H54 (cell line): ENCODE measurements at places on chromosomes 1 and 21.

- DNase-seq: no peak
These were observed 7.1 kb downstream of the DENND1B start for GRCh38 chr1:197768014-197768805.

DNA sequence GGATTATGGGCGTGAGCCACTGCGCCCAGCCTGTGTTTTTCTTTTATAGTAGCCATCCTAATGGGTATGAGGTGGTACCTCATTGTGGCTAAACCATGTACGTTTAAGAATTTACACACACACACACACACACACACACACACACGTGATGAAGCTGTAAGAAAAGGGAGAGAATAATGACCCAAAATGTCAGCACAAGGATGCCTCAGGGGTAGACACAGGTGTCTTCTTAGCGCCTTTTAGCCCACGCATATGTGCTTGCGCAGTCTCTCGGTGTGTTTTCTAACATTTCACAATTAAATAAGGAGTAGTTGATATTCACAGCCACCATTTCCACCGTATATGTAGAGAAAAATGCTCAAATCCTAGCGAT lies 782 bp upstream of the PFKL start:
- DNase-seq: no peak

DNA sequence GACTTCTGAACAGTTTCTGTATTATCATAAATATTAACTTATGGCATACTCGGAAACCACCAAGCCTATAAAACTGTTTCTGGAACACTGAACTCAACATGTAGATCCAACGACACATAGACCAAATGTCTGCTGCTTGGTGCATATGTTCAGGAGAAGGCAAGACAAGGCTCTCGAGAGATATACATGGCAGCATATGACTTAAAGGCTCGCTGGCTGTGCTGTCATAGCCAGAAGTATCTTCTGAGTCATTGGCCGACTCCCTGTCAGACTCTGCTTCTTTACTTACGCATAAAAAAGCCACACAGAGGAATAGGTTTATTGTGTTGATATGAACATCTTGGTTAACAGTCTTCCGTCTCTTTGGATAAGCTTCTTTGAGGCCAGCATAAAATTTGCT lies 60.6 kb downstream of the LYST start:
- no peak for DNase-seq

GRCh38 chr1:203932556-203932955 lies 71.2 kb downstream of the SNRPE start:
- DNase-seq: no peak

DNA sequence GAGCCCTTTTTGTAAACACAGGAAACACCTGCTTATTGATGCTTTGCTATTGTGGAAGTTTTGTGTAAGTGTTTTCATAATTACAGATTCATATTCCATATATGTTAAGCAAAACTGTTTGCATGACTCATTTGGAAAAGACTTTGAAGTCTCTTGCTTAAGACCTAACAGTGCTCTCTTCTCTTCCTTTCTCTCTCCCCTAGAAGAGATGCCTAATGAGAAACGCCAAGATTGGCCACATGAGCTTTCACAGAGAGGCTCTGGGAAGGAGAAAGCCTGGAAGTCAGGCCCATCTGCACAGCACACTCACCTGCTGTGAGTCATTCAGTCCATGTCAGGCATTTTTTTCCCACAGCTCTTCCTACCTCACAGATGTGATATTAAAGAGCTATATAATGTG lies 101.6 kb upstream of the PALMD start:
- DNase-seq: no peak

DNA sequence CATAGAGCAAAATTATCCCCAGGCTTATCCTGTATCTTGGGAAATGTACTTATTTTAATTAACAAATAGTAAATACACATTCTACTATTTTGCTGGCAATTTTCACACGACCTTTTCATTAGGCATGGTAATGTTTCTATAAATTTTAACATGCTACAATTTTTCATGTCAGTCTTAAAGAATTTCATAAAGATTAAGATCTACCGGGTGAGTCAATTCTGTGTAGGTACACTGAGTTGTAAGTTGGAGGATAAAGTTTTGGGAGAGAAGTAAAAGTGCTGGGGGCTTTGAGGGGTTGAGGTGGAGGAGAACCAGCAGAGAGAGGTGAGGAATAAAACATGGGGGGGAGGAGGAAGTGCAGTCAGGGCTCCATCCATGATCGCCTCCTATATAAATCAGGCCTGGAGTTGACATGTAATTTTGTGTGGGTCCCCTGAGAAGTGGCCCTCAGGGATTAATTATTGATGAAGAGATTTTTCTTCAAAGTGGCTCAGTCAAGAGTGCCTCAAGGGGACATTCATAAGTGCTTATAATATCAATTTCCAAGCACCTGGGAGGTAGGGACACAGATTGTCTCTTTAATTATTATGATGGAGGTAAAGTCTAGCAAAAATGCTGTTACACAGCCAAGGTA lies 7.2 kb downstream of the DPYD start:
- no peak for DNase-seq

DNA sequence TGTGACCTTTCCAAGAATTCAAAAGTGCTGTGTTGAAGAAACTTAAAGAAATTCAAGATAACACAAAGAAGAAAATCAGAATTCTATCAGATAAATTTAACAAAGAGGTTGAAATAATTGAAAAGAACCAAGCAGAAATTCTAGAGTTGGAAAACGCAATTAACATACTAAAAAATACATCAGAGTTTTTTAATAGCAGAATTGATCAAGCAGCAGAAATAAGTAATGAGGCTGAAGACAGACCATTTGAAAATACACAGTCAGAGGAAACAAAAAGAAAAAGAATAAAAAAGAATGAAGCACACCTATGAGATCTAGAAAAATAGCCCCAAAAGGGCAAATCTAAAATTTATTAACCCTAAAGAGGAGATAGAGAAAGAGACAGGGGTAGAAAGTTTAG lies 218.1 kb upstream of the KAZN start:
- DNase-seq: no peak

- no peak for DNase-seq
These were observed 14.8 kb downstream of the DCST2 start for GRCh38 chr1:155018617-155019348.

- DNase-seq: no peak
These were observed 7.3 kb downstream of the CD244 start for GRCh38 chr1:160855181-160855981.

GRCh38 chr1:44359234-44359935 lies 4.3 kb upstream of the ERI3 start:
- no peak for DNase-seq

DNA sequence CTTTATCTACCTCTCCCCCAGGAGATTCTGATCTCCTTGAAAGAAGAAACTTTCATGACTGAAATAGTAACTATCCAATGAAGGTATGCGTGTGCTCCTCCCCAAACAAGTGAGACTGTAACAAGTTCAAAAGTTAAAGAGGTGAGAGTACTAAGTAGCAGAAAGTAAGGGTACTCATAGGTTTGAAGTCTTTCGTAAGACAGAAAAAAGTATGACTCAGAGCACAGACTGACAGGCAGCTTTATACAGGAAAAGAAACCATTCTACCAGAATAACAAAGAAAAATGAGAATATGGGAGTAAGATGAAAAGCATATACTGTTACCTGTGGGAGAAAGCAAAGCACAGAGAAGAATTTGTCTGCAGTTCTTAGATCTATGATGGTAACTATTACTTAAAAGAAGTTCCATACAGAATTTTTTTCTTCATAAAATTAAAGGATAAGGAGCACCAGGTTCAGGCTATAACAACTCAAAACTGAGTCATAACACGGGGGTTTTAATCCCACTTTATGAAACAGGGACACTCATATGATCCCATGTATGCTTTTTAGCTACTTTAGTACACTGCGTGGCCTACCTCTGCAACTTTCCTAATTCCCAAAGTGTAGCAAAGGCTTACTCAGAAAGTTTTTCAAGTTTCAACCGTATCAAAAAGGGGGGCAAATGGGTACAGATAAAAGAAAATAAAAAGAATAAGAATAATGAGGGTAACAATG lies 52.0 kb downstream of the FOXJ3 start:
- DNase-seq: no peak

- no peak for DNase-seq
These were observed 1.3 kb downstream of the PARK7 start for GRCh38 chr1:7962636-7963377.

- no peak for DNase-seq
These were observed 7.0 kb downstream of the SIM2 start for GRCh38 chr21:36705679-36706481.

- DNase-seq: no peak
These were observed at the start of gene KCNA3 for GRCh38 chr1:110674337-110675059. Gene KCNA3, minus strand, starts transcription at chr1:110674940. Its CDS starts 131 bp downstream, at chr1:110674809.

DNA sequence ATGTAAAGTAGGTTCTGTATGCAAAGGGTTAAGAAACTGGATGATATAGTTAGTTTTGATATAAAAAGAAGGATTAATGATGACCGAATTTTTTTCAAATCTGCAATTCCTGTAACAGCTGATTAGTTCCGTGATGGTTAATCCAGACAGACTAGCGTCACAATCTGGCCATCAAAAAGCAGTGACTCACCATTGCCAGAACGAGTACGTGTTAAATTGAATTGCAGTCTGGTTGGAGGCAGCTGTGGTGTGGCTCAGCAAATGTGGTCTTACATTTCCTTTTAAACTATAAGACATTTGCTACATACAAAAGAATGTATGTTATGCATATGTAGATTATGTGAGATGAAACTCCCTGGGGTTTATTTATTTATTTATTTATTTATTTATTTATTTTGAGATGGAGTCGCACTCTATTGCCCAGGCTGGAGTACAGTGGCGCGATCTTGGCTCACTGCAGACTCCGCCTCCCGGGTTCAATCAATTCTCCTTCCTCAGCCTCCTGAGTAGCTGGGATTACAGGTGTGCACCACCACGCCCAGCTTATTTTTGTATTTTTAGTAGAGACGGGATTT lies 139.8 kb downstream of the RYR2 start:
- no peak for DNase-seq

- DNase-seq: no peak
These were observed 1386.8 kb upstream of the ADGRL2 start for GRCh38 chr1:80413969-80414368.

GRCh38 chr1:2314273-2314802 lies 77.0 kb downstream of the MORN1 start:
- DNase-seq: peak; percentile 63

- no peak for DNase-seq
These were observed 11.1 kb downstream of the PDZK1 start for GRCh38 chr1:145695821-145696629.

DNA sequence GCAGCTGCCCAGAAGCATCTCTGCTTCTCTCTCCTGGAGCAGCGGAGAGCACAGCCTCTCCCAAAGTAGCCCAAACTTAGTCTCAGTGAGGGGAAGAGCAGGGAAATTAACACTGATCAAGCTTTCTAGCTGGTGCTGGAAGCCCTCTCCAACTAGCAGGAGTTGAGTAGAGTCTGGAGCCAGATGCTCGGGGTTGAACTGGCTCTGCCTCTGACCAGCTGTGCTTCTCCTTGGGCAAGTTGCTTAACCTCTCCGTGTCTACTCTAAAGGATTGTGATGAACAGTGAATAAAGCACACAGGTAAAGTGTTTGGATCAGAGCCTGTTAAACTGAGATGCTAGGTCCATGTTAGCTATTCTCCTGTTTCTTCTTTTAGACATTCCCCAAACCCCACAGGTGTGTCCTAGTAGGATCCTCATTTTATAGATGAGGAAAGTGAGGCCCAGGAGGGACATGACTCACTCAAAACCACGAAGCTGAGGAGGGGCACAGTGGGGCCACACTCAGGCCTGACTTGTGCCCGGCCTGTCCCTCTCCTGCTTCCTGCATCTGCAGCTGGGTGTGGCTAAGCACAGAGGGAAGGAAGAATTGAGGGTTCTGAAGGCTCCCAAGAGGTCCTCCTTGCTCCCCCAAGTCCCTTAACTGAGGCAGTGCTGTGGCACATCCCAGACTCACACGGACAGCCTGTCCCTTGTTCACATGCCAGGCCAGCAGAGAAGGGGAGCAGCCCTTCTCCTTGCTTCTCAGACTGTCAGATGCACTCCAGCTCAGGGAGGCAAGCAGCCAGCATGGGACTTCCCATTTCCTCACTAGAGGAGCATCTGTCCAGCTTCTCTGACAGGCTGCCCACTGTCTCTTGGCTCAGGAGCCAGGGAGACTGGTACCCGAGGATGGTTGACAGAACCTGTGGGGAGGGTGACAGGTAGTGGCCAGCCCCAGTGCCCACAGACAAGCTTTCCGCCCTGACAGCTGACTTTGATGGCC lies 152.0 kb upstream of the IGSF21 start:
- DNase-seq: no peak

DNA sequence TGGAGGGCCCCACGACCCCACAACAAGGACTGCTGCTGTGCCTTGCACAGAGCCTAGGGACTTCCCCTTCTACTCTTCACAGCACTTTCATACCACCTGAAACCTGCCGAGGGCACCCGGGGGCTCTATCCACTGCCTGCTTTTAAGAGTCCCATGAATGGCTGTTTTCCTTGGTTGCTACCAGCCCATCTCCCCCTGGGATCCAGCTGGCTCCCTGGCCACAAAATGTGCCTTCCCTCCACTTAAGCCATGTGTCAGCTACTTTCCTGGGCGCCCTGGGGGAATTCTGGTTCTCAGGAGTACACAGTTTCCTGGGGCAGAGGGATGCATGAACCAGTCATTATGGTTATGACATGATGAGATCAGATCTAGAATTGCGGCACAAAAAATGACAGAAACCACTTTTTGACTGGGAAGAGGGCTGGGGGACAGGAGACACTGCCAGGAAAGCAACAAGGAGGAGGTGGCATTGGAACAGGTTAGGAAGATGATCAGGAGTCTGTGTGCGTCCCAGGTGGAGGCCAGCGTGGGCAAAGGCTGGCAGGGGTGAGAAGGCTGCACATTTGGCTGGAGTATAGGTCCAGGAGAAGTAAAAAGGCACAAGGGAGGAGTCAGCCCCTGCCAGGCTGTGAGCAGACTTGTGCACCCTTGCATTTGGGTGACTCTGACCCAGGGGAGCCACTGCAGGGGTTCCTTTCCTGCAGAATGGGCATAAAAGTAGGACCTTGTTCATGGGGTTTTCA lies 3.2 kb upstream of the TNFRSF8 start:
- DNase-seq: no peak
